ENCODE measurements at places on chromosomes 11 and 22. TPM values are rescaled to one million over a fixed set of nuclear protein-coding genes. Genes with fewer than 3 reads are reported as not detected.

DNA sequence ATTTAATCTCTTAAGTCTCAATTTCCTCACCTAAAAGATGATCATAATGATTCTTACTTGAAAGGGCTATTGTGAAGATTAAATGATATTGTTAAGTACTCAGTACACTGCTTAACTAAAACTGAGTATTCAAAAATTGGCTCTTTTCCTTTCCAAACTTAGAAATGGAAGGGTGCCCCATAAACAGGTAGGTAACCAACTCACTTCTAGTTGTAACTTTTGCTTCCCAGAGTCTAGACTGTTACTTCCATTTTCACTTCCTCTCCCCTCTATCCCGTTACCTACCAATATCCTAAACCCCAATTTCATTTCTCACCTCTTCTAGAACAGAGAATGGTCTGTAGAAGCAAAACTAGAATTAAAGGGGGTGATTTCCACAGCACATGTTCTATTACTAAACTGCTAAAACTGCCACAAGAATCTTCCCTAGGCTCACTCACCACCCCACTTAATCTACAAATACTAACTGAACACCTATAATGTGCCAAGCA is 50.0 kb downstream of the RRAS2 start:
- no peak overlapping the region for H3K27ac ChIP-seq
- H3K4me1 ChIP-seq = 0 out of 2 replicates have a peak, but pooled peaks cover 3% of the 10 kb centered on the region
- H3K27me3 ChIP-seq = no peaks in the 10 kb centered on the region
- DNase-seq = no peak

DNA sequence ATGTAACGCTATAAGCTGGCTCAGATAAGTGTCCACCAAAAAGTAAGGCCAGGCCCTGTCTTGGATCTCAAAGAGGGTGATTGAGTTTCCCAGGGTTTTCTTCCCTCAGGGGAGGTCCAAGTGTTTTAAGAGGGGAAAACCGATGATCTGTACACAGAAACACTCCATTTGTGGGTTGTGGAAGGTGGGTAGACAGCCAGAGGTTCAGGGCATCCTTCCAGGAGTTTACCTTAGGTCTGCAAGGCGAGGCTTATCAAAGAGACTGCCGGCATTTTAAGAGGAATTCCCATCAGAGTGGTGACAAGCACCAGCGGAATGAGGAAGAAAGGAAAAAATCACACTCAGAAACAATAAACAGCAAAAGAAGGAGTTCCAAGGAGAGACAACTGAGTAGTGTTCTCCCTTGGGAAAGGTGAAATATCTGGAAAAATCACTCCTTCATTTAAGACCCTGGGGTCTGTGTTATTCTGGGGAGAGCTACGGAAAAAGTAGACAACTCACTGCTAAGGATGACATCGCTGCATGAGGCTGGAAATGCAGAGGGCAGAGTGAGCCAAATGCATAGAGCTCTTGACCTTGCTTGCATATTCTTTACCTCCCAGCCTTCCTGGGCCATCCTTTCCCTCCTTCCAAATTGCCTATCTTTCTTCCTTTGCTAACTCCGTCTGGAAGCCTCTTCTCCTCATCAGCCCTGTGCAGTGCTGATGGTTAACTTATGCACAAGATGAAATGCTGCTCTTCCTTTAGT is 22.1 kb upstream of the MMP7 start:
- no peak overlapping the region for H3K4me3 ChIP-seq
- no peaks in the 10 kb centered on the region for H3K36me3 ChIP-seq
- no peak overlapping the region for H3K27ac ChIP-seq
- DNase-seq = no peak

GRCh38 chr11:130524132-130524790 is 75.8 kb downstream of the ADAMTS15 start:
- H3K27ac ChIP-seq = no peak overlapping the region
- H3K4me3 ChIP-seq = no peak overlapping the region
- H3K36me3 ChIP-seq = no peaks in the 10 kb centered on the region
- DNase-seq = no peak
- peaks cover 7% of the 10 kb centered on the region for H3K4me1 ChIP-seq

GRCh38 chr11:93072229-93072914 is 102.9 kb downstream of the MTNR1B start:
- H3K4me3 ChIP-seq = no peak overlapping the region
- H3K4me1 ChIP-seq = no peaks in the 10 kb centered on the region
- H3K36me3 ChIP-seq = no peaks in the 10 kb centered on the region
- no peaks in the 10 kb centered on the region for H3K27me3 ChIP-seq
- DNase-seq = no peak

- no peak for DNase-seq
- no peak overlapping the region for H3K4me3 ChIP-seq
- no peaks in the 10 kb centered on the region for H3K36me3 ChIP-seq
- H3K4me1 ChIP-seq = no peaks in the 10 kb centered on the region
These were observed 12.7 kb downstream of the DUSP8 start for GRCh38 chr11:1559111-1559951.

DNA sequence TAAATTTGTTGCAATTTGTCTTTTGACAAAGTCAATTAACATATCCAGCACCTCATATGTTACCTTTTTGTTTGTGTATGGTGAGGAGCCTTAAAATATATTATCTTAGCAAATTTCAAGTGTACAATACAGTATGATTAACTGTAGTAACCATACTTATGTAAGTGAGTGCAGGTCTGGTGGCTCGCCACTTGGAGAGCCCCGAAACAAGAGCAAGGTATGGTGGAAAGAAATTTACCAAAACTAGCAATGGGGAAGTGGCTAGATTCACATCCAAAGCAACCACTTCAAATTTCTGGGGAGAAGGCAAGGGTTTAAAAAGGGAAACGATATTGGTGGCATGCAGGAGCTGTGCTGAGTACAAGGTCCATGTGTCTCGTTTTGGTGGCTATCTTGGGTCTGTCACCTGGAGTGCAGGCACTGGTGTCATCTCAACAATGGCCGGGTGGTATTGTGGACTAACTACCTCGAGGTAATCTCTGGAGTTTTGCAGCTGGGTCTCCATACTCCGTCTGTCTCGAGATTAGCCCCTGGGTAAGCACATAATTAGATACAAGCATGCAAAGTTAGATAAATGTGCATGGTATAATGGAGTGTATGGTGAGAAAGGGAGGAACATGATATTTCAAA is 8.2 kb upstream of the FNBP4 start:
- H3K4me1 ChIP-seq = no peaks in the 10 kb centered on the region
- peak overlapping the region; percentile 6 for H3K27ac ChIP-seq
- DNase-seq = peak; percentile 30
- H3K27me3 ChIP-seq = no peaks in the 10 kb centered on the region

- no peaks in the 10 kb centered on the region for H3K27me3 ChIP-seq
- no peaks in the 10 kb centered on the region for H3K36me3 ChIP-seq
These were observed 30.9 kb downstream of the C22orf31 start for GRCh38 chr22:29030618-29031226.

DNA sequence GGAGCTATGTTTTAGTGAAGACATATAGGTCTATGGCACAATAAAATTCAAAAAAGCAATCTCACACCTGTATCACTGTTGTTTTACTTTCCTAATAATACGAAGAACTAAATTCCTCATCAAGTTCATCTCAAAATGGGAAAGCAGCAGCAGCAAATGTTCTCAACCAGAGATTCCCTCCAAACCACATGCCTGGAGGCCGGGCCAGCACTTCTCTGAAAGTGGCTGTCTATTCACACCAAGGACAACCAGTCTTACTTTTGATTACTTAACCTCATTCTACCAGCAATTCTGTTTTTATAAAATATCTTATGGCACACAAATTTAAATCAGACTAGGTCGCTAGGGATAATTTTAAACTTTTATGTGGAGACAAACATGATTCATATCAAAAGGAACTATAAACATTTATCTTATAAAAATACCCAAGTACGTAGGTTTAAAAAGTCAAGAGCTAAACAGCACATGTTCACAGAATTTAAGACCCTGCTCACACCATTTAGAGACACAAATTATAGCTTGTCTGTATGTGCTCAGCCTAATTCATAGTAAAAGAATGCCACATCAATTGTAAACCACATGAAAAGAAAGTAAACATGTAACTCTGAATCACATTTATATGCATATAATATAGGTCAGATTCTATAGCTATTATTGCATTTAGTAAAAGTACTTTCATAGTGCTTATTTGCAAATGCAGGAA is 46.1 kb downstream of the RRAS2 start:
- H3K36me3 ChIP-seq = no peaks in the 10 kb centered on the region
- no peaks in the 10 kb centered on the region for H3K4me1 ChIP-seq

GRCh38 chr22:24516301-24516737 is 21.2 kb downstream of the UPB1 start:
- H3K36me3 ChIP-seq = no peaks in the 10 kb centered on the region
- peaks cover 11% of the 10 kb centered on the region for H3K4me1 ChIP-seq
- H3K27ac ChIP-seq = no peak overlapping the region
- no peak for DNase-seq

DNA sequence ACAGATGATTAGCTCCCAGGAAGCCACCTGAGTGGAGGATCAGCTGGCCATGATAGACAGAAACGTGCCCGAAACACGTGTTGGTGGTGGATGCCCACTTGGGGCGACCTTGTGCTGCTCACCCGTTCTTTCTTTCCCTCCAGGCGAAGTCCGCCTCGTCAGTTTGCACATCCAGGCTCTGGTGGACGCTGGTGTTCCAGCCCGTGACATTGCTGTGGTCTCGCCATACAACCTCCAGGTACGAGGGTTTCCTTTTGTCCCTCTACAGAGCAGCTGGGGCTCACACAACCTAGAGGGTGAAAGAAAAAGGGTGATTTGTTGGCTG is 30.6 kb downstream of the IGHMBP2 start:
- H3K27ac ChIP-seq = no peak overlapping the region
- H3K27me3 ChIP-seq = no peaks in the 10 kb centered on the region
- no peaks in the 10 kb centered on the region for H3K4me1 ChIP-seq
- no peak overlapping the region for H3K4me3 ChIP-seq

- peaks cover 11% of the 10 kb centered on the region for H3K27me3 ChIP-seq
- no peaks in the 10 kb centered on the region for H3K36me3 ChIP-seq
- H3K4me3 ChIP-seq = no peak overlapping the region
- no peak overlapping the region for H3K27ac ChIP-seq
These were observed 205.1 kb upstream of the CADM1 start for GRCh38 chr11:115709297-115709696.

DNA sequence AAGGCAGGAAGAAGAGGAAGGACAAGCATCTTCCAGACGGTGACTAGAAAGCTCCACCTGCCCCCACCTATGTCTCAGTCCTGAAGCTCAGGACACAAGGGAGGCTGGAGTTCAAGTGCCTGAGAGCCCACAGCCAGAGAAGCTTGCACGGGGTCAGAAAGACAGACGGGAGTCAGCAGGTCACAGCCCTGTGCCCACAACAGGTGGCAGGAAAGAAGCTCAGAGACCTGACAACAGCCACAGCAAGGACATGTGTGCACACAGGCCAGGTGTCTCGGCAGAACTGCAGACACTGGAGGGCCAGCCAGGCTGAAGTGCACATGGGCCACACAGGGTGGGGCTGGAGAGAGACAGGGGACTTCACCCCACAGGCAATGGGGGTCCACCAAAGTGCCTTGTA is 37.2 kb upstream of the MOB2 start:
- no peak overlapping the region for H3K27ac ChIP-seq
- no peaks in the 10 kb centered on the region for H3K36me3 ChIP-seq
- no peak for DNase-seq
- H3K27me3 ChIP-seq = no peaks in the 10 kb centered on the region

GRCh38 chr11:44630511-44631210 is 65.2 kb downstream of the CD82 start:
- peaks cover 69% of the 10 kb centered on the region for H3K27me3 ChIP-seq
- no peak overlapping the region for H3K4me3 ChIP-seq
- H3K4me1 ChIP-seq = peaks cover 10% of the 10 kb centered on the region
- no peak for DNase-seq
- no peaks in the 10 kb centered on the region for H3K36me3 ChIP-seq

- no peak overlapping the region for H3K27ac ChIP-seq
- H3K27me3 ChIP-seq = no peaks in the 10 kb centered on the region
- H3K4me1 ChIP-seq = peaks cover 31% of the 10 kb centered on the region
- no peak overlapping the region for H3K4me3 ChIP-seq
These were observed 13.3 kb downstream of the FAM83F start for GRCh38 chr22:40007853-40008710.

- H3K27me3 ChIP-seq = no peaks in the 10 kb centered on the region
- DNase-seq = peak; percentile 24
- peak overlapping the region; percentile 79 for H3K4me3 ChIP-seq
- peaks cover 13% of the 10 kb centered on the region for H3K4me1 ChIP-seq
These were observed 768 bp downstream of the LDHA start for GRCh38 chr11:18394928-18395734.

DNA sequence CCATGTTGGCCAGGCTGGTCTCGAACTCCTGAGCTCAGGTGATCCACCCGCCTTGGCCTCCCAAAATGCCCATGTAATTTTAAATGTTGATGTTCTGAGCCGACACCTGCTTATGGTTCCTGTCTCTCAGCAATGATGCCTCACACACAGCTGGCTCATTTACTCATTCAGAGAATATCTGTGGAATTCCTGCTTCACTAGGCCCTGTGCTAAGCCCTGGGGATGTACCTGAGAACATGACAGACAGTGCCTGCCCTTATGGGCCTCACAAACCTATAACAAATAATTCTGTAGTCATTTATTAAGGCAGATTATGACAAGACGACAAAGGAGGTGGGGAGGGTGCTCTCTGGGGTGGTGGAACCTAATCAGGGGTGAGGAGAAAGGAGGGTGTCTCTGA is 93.7 kb downstream of the PRR5L start:
- no peaks in the 10 kb centered on the region for H3K36me3 ChIP-seq
- no peaks in the 10 kb centered on the region for H3K27me3 ChIP-seq
- H3K4me1 ChIP-seq = peaks cover 4% of the 10 kb centered on the region
- H3K4me3 ChIP-seq = no peak overlapping the region
- DNase-seq = no peak
- no peak overlapping the region for H3K27ac ChIP-seq

The PATE1 gene
- total RNA-seq = not detected
